ENCODE measurements at places on chromosomes 3 and 15.
A peak's percentile ranks its signal among the peaks of the same experiment; 100 is the strongest.

GRCh38 chr3:63364910-63365309, 86.8 kb downstream of the SYNPR start:
- DNase-seq, result no peak

DNA sequence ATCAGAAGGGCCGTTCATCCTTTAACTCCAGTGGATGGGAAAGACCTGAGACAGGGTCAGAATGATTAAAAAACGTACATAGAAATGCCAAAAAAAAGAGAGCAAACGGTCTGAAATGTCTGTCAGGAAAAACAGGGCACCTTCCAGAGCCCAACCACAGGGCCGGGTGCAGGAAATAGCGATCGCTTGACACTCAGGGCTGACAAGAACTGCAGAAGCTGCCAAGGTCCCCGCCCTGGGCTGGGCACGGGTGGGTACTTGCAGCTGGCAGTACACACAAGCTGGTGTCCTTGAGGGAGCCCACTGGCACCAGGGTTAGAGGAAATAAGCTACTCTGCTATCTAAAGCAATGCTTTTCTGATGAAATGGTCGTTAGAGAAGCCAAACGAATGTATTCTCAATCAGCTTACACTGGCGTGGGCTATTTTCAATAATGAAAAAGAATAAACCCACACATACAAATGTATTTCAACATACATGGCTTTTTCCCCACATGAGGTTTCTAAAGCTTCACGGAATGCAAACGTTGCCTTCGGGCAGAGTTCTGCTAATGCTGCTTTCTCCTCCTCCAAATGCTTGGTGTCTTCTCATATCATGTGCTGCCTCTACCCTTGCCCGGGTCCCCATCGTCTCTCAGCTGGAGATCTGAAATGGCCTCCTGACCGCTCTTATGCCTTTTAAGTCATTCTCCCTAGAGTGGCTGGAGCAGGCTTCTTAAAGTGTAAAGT, 15.6 kb downstream of the FRMD4B start:
- DNase-seq, result no peak

DNA sequence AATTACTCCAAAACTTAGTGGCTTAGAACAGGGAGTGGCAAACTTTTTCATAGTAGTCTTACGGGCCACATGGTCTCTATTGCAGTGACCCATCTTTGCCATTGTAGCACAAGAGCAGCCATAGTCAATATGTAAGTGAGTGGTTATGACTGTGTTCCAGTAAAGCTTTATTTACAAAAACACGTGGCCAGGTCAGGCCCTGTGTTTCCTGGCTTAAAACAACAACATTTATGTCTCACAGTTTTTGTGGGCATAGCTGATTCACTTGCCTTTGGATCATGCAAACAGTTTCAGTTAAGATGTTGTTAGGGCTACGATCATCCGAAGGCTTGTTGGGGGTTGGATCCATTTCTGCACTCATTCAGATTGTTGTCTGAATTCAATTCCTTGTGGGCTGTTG, 103.8 kb downstream of the CHCHD6 start:
- no peak for DNase-seq

GRCh38 chr15:68425428-68426060, 6.4 kb downstream of the ITGA11 start:
- DNase-seq, result no peak

DNA sequence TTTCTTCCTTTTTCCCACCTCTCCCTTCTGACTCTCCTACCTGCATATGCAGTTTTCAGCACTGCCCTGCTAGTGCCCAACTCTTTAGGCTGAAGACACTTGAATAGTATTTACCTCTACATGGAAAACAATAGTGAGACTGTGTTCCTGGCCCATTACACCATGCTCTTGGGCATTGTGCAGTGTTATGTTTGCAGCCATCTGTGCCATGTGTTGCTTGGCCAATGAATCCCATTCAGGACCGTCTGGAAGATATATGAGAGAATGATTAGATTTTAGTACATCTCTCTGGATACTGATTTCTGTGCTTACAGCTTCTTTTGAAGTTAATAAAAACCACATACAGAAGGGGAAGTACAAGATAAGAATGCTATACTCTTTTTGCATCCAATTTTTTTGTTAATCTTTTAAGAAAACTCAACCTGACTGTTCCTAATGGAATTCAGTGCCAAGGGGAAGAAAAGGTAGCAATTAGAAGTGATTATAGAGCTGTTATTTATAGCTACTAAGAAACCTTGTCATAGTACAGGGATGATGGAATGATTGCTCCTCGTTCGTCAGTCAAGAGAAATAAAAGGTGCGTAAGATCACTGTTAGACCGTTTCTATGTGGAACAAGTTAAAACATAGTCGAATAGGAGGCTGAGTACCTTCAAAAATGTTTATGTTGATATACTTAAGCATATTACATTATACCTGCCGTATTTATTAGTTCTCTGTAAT, 58.9 kb downstream of the TMEM41A start:
- peak; percentile 16 for DNase-seq

- DNase-seq, result no peak
Measured at GRCh38 chr3:31802981-31803740, 177.9 kb downstream of the OSBPL10 start.

DNA sequence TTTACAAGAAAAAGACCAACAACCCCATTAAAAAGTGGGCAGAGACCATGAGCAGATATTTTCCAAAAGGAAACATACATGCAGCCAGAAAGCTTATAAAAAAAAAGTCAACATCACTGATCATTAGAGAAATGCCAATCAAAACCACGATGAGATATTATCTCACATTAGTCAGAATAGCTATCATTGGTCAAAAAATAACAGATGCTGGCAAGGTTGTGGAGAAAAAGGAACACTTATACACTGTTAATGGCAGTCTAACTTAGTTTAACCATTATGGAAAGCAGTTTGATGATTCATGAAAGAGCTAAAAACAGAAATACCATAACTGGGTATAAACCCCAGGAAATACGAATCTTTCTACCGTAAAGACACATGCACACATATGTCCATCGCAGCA, 76.3 kb downstream of the SUCNR1 start:
- DNase-seq, result no peak

- DNase-seq, result no peak
Measured at GRCh38 chr3:192869131-192870031, 48.3 kb downstream of the MB21D2 start.

GRCh38 chr3:167489571-167489970, 15.7 kb upstream of the SERPINI2 start:
- DNase-seq, result no peak

DNA sequence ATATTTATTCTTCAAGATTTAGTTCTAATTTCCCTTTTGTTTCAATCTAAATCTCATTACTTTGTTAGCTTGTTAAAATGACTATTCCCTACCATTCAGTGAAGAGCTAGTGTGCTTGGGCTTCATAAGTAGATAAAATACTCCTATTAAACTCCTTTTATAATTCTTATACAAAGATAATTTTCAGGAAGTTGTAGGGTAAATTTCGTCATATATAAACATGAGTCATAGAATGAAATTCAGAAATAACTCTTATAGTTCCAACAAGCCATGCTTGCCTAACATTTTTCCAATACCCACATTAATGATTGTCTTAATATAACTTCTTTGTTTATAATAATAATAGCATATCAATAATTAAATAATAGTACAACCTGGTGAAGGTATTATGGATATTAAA, 407.3 kb downstream of the NAALADL2 start:
- DNase-seq, result no peak

DNA sequence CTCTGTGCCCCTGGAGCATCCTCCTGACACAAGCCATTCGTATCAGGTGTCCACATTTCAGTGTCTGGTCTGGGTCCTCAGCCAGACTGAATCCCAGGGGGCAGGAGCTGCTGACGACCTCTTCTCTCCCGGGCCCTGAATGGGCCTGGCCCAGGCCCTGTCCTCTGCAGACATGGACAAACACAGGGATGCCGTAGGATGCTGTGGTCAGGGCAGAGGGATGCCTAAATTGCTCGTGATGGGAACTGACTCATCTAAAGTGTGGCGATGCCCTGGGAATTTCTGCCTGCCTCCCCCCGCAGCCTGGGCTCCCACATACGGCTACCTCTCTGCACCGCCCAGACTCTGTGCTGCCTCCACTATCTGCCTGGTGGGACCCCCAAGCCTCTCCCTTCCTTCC, 58.5 kb upstream of the CTSH start:
- DNase-seq, result no peak

- DNase-seq, result no peak
Measured at GRCh38 chr15:31847961-31848360, 182.4 kb upstream of the CHRNA7 start.

Data from NCI-H2029 treated with DMSO at 0.1 percent for 48 hours (cell line).